Astrocyte of the hippocampus (primary cell): ENCODE measurements at places on chromosomes 5 and 9.

DNA sequence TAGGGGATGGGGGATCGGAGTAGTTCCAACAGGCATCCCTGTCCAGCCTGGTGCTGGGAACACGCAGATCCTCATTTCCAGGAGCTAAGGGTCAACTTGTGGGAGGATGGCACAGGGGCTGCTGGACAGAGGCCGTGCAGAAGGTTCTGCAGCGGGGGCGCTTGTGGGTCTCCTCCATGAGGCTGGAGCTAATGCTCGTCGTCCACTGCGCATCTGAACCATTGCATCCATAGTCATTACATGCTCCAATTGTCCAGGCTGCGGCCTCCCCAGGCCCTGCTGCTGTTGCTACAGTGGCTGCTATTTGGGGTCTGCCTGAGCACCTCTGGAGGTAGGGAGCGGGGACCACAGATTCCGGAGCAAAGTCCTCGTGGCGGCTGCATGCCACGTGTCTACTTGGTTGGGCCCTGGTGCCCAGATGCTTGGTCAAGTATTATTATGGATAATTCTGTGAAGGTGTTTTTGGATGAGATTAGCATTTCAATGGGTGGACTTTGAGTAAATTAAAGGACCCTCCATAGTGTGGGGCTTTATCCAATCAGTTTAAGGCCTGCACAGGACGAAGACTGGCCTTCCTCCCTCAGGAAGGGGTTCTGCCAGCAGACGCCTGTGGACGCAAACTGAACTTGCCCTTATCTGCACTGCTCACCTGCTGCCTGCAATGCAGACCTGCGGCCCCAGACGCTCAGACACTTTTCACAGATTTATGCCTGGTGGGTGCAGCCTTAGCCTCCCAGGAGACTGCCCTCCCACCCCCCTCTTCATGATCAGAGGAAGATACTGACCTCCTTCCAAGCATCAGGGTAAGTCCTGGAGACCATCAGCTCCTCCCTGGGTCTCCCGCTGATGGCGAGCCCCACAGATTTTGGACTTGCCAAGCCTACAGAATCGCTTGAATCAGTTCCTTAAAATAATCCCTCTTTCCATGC, 127.5 kb upstream of the IRX4 start:
- DNase-seq = no peak

DNA sequence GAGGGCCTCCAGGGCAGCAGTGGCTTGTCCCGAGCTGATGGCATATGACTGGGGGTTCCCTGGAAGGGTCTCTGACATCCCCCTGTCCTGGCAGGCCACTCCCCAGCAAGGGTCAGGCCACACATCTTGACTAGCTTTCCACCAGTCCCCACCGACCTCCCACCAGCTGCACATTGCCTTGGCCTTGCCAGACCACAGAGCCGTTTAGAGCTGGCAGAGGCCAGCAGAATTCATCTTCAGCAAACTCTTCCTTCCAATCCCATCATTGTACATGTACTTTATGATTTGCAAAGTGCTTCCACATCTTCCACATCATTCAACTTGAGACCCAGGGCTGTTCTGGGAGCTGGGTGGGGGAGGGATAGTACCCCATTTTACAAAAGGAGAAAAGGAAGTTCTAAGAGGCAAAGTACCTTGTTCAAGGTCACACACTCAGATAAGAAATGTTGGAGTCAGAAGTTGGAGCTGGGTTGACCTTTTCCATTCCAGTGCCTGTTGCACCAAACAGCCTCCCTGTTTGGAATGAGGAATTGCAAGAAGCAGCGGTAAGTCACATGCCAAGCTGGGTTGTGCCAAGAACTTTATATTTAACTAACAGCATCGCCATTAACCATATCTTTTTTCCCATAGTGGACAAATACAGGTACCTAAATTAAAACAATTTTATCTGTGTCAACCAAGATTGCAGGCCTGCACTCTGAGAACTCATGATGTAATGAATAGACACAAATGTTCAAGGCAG, 25.8 kb upstream of the COL15A1 start:
- DNase-seq = no peak

GRCh38 chr5:39333104-39333503, 31.2 kb downstream of the C9 start:
- no peak for DNase-seq

GRCh38 chr9:137174722-137175293, 3.0 kb upstream of the TMEM210 start:
- no peak for DNase-seq

- DNase-seq = no peak
Measured at GRCh38 chr9:19648672-19649071, 140.2 kb downstream of the SLC24A2 start.

- DNase-seq = peak; percentile 86
Measured at GRCh38 chr9:77449240-77450084, 198.7 kb downstream of the GNA14 start.

DNA sequence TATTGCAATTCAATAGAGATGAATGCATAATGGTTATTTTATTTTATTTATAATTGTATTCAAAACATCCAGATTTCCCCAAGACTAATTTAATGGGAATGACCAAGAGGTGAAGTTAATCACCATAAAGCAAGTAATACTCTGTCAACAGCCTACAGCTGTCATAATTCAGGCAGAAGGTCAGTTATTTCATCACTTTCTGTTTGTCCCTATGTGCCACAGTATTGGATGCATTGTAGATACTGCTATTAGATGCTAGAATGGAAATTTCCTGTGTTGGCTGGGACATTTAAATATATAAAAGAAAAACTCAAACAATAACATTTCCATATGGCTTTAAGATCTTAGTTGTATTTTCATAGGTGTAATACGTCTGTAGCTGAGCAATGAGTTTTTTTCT, 56.7 kb upstream of the MINAR2 start:
- no peak for DNase-seq

DNA sequence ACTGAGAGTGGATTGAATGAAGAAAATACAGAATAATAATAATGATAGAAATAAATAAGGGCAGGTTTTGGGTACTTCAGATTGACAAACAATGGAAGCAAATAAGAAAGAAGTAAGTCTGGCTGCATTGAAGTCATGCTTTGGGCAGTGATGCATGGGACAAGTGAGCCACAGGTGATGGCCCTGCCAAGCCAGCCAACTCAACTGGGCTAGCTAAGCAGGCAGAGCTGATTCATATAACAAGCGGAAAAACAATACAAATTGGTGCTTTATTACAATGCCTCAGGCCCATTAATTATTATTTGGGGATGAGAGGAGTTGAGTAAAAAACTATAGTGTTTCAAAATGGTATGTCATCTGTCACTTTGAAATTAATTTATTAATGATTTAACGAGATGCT, 502.0 kb downstream of the CDH12 start:
- DNase-seq = no peak

DNA sequence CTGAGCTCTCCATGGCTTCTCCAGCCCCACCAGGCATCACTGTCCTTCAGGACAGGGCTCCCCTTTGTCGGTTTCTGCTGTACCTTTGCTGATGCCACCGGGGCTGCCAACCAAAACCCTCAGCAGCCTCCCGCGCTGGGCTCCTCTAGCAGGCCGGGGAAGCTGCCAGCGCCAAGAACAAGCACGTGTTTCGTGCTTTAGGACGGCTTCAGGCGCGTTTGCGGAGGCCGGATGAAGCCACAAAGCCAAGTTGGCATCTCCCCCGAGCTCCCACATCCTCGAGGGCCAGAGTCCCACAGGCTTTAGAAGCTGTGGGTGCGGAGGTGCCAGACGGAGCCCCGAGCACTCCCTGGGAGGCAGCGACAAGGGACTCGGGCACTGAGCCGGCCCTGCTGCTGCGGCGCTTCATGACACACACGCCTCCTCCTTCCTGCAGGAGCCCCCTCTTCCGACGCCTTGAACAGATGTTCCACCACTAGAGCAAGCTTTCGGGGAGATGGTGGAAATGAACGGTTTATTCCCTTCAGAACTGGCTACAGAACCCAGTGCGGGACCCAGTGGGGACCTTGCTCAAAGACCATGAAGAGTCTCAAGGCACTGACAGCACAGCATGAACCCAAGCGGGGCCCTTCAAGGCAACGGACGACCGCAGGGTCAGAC, 36.7 kb downstream of the SARDH start:
- DNase-seq = no peak

GRCh38 chr5:125134216-125135081, 388.0 kb upstream of the ZNF608 start:
- DNase-seq = peak; percentile 77

DNA sequence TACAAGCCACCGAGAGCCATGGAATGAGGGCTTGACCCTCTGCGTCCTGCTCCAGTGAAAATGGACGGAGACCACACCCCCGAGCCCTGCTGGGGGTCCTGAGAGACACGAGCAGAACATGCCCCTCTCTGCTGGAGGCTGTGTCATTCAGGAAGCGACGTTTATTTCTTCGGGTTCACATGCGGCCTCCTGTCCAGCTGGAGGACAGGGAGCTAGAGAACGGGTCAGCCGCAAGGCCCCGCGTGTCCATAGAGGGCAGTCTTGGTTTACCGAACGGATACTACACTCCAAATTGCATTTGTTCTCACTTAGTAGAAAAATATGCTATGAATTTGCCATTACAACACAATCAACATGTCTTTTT, 36.1 kb downstream of the MRPL36 start:
- peak; percentile 80 for DNase-seq

DNA sequence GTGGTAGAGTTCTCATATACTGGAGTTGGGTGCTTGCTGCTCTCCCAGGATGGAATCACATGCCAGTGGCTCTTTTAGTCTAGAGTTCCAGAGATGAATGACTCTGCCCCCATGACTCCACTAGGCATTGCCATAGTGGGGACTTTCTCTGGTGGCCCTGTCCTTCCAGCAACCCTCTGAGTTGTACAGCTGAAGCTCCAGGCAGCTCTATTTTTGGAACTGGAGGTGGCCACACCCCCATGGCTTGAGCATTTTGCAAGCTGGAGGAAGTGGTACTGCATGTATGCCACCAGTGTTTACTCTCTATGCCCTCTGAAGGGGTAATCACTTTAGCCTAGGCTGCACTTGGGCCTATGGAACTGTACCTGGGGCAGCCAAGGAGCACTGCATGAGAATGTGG, 112.6 kb downstream of the RANBP17 start:
- DNase-seq = no peak

- no peak for DNase-seq
Measured at GRCh38 chr9:128155736-128156500, 4.1 kb upstream of the BBLN start.

DNA sequence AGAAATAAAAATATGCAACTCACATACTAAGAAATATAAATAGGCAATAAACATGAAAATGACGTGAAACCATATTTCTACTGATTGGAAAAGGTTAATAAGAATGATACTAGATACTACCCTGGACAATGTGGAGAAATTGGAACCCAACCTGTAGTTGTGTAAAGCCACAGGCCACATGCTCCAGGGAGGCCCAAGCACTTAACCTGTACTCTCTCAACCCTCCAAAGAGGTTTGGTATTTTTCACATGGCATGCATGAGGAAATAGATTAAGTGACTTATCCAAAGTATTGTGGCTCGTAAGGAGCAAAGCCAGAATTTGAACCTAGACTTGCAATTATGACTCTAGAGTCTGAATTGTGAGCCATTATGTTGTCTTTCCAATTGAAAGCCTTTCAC, 13.4 kb downstream of the LIFR start:
- no peak for DNase-seq
